Activated CD8-positive, alpha-beta memory T cell treated with anti-CD3 and anti-CD28 coated beads for 4 hours (primary cell): ENCODE measurements at places on chromosomes 2 and 18.

GRCh38 chr2:63056107-63057050 is 5.7 kb downstream of the OTX1 start:
- DNase-seq, result no peak

- DNase-seq, result no peak
These were observed 10.5 kb downstream of the SOCS6 start for GRCh38 chr18:70299393-70299792.

DNA sequence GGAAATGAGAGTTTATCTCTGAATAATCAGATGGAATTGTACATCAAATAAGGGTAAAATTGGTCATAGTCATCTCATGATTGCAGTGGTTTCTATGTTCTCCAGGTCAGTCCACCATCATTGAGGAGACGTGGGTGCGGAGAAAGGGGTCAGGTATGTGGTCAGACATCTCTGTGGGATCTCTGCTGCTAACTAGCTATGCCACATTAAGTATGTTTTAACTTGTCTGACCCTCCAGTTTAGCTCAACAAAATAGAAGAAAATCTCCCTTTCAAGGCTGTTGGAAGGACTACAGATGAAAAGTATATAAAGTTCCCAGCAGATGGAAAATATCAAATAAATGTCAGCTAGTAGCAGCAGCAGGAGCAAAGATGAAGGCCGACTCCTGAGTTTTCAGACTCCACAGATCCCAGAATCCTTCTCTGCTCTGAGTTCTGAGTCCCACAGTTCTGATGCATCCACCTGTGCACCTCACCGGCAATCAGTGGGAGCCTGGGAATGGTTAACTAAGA is 106.6 kb upstream of the CYP1B1 start:
- no peak for DNase-seq

DNA sequence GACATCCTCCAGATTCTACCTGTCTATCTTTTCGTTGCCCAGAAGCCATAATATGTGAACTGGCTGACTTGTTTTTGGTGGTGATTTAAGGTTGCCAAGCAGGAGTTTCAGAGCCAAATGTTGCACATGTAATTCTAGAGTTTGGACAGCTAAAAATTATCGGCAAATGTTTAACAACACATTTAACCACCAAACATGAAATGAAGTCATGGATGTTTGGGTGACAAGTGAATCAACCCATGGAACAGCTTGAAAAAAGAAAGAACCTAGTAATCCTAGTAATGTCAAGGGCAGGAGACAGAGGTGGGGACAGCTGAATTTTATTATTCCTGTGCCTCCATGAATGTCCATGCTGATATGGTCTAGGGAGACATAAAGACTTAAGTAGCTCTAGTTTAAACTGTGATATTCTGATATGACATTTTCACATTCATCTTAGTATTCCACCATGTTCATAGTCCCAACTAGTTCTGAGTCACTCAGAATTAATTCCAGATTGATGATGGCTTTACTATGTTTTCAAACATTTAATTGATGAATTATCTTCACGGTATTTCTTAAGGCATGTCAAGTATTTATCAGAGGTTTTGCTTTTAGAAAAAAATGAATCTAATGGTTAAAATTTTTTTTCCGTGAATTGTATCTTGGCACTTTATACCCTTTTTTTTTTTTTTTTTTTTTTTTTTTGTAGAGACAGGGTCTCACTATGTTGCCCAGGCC is 101.7 kb downstream of the SOCS6 start:
- DNase-seq, result no peak

DNA sequence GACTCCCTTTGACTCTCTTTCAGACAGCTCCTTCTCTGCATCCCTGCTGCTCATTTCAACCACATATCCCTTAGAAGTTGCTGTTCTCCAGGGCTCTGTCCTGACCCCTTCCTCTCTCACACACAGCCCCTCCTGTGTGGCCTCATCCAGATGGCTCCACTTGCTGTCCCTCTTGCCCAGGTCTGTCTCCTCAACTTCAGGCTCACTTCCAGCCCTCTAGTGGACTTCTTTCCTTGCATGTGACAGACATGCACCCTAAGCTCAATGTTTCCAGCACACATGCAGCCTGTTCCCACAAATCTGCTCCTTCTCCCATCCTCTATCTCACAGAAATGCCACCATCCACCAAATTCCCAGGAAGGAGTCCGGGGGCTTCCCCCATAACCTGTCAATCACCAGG is 9.0 kb upstream of the MRPL19 start:
- DNase-seq, result no peak

- no peak for DNase-seq
These were observed 80.9 kb downstream of the SMC6 start for GRCh38 chr2:17672583-17673317.

DNA sequence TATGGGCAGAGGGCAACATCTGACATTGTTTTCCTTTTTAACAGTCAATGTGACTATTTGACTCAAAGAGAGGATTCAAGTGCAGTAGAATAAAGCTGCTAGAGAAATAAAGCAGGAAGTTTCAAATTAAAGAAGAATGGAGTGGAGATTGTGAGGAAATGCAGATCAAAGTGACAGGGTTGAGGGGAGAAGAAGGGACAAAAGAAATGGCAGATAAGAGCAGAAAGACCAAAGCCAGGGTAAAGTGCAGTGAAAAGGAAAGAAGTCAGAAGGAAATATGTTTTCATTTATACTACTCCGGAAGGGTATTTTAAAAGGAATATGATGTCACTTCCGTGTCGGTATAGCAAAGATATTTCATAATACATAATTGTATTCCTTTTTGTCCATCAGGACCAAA is 297.5 kb upstream of the CRIM1 start:
- DNase-seq, result no peak

DNA sequence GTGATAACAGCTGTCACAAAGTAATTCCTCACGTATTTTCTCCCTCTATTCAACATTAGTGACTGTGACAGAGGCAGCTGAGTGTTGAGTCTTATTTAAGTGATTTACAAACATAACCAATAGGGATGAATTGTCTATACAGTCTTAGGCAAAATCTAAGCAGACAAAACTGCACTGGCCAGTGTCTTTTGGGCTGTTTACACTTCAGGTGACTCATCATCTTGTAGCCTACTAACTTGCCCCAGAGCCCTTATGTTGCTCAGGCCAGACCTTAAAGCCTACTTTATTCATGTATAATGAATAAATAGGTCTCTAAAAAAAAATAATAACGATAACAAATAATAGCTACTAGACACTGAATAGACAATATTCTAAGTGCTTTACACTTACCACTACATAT is 17.2 kb downstream of the THOC1 start:
- no peak for DNase-seq

DNA sequence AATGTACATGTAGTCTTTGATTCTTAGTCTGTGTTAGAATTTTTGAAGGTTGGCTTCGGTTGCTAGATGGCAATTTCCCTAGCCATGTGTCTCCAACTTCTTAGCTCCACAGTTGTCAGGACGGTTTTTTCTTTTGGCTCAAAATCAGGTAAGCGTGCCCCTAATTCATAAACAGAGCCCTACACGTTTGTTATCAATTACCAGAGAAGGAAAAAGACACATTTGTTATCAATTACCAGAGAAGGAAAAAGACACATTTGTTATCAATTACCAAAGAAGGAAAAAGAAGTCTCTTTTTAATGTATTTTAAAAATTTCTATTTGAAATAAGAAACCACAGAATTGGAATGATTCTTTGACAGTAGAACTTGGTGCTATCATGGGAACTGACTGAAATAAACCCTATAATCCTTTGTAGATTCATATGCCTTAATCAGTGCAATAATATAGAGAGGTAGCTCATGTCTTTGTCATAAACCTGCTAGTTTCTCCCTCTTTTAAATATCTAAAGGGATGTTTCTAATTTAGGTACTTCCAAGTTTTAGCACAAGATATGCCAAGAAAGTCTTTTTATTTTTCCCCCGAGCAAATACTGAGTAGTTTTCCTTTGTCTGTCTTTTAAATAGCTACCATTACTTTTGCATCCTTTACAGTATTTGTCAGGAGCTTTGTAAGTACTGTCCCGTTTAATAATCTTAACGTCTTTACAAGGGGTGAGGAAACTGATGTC is 35.9 kb downstream of the CAMKMT start:
- DNase-seq, result no peak

GRCh38 chr18:3340682-3341097 is 78.8 kb downstream of the MYL12B start:
- no peak for DNase-seq

DNA sequence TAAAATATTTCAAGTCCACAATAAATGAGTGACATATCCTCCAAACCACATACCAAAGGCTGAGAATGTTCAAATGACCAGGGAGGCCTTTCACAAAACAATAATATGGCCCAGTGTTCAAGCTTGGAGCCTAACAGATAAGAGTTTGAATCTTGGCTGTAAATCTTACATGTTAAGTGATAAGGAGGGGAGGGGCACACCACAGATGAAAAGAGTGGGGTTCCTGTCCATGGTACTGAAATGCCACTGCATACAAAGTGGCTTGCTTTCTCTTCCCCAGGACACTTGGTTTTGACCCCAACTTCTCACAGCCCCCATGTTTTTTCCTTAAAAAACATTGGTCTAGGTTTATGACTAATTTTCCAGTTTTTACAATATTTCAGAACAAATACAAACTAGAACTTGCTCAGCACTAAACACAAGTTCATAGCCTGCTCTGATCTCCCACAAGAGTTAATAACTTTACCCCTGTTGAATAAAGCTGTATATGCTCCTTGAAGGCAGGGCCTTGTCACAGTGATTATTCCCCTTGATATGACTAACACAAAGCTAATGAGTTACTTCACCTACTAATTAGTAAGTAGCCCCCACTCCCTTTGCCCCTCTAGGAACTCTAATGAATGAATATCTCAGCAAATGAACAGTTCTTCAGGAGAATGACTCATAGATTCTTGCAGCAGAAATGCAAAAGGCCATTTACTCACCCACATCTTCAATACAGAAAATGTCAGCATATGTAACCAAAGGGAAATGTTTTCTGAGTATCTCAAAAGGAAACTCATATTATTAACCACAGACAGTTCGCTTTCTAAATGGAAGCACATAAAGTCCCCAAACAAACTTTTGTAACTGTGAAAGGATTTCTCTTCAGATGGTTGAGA is 142.2 kb downstream of the SATB2 start:
- DNase-seq, result no peak

- DNase-seq, result no peak
These were observed 132.6 kb upstream of the ZNF236 start for GRCh38 chr18:76689646-76690264.

DNA sequence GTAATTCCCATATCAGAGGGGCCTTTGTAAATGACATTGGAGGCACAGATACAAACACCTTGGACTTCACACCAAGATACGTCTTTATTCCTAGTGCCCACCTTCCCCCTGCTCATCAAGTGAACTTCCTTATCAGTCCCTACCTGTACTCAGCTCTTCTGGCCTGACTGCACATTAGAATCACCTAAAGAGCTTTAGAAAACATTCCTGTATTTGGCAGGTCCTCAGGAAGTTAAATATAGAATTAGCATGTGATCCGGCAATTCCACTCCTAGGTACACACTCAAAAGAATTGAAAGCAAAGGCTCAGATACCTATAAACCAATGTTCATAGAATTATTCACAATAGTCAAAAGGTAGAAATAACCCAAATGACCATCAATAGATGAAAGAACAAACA is 46.6 kb downstream of the ALK start:
- no peak for DNase-seq

DNA sequence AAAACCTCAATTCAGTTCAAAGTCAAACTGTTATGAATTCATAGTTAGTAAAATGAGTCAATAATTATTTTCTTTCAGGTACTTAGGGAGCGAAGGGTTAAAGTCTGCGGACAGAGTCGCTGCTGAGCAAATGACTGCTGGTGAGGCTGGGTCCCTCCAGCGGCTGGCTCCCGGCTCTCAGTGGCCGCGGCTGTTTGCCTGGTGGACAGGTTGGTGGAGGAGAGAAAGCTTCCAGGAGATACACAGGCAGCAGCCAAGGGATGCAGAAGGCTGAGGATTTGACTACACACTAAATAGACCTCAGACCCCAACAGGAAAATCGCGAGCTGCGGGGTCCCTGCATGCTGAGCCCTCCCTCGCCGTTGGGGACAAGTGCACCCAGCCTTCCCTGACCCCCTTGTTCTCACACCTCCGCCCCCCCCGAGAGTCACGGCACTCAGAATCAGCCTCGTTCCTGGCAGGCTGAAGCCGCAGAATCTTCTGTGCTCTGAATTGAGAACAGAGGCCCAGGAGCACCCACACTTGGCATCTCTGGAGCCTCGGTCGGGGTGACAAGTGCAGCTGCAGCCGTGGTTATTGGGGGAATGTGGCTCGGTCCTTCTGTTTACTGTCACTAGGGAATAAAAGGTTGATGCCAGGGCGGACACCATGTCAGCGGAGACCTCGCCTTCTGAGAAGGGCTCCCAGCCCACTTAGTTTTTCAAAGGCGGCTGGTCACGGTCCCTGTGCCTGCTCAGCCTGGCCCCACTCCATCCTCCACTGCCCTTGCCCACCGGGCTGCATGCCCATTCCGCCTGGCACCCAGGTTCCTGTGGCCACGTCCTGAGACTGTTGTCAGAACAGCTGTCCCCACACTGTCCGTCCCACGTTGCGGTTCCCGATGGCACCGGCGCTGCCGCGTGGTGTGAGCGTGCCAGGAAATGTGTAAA is 74.0 kb downstream of the SLC66A2 start:
- DNase-seq, result no peak

DNA sequence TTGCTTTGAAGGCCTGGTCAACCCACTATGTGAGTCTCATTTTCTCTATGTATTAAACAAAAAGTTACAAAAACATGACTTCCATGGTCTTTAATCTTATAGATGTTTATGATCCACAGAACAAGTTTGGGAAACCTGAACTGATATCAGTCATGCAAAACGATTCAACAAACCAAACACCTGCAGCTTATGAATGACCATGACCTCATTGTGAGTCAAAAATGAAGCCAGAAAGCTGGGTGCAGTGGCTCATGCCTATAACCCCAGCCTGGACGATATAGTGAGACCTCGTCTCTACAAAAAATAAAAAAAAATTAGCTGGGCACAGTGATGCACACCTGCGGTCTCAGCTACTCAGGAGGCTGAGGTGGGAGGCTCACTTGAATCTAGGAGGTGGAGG is 270.4 kb upstream of the CCDC68 start:
- DNase-seq, result no peak

DNA sequence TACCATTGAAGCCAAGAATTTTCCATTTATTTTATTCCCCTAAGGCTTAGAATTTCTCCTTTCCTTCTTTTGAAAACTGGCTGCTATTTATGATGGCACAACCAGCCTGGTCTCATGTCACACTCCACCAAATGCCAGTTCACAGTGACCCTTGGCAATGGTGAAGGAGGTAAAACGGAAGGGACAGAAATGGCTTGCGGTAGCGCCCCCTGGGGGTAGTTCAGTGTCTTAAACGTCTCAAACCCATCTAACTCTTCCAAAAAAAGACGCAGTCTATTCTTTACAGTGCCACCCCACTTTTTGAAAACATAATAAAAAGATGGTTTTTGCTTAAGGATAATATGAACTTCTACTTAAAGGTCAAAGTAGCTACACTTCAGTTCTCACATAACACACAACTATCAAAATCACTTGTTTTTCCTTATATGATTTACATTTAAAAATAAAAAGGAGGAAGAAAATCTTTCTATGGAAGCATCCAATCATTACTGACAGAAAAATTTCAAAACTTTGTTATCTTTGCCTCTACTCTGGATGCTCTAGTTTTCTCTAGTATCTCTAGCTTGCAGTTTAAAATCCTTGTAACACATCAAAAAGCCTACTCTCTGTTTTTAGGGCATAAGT is 28.0 kb downstream of the PNO1 start:
- DNase-seq, result peak; percentile 6
